ENCODE measurements at places on chromosomes 11 and 22.

GRCh38 chr11:130213143-130213978 is 53.8 kb downstream of the ST14 start:
- DNase-seq = peak; percentile 74

DNA sequence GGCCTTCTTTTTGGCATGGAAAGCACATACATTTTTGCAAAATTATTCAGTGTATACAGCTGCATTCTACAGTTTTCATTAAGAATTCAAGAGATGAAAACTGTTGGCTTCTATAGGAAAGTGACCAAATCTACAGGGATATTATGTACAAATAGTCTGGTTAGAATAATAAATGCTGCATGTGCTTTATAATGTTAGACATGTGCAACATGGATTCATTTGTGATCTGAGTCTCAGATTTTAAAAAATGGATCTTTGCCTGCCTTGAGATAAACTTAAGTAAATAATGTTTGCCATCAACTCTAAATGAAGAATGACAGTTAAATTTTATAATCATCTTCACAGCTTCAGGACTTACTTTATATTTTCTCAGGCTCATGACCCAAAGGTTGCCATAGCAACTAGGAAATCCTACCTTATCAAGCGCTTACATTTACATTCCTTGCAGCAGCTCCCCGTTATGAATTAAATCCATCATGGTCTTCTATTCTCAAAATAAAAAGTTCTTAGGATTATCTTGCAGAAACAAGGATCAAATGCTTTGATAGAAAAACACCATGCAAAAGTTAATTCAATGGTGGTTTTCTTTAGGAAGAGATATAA is 200.2 kb downstream of the CADM1 start:
- DNase-seq = no peak

- peak; percentile 69 for DNase-seq
These were observed 475 bp downstream of the PITPNB start for GRCh38 chr22:27918341-27919221.

- DNase-seq = no peak
These were observed 39.3 kb downstream of the DUSP8 start for GRCh38 chr11:1532606-1533341.

- peak; percentile 71 for DNase-seq
These were observed 92.2 kb upstream of the ALKBH3 start for GRCh38 chr11:43788421-43788820.

DNA sequence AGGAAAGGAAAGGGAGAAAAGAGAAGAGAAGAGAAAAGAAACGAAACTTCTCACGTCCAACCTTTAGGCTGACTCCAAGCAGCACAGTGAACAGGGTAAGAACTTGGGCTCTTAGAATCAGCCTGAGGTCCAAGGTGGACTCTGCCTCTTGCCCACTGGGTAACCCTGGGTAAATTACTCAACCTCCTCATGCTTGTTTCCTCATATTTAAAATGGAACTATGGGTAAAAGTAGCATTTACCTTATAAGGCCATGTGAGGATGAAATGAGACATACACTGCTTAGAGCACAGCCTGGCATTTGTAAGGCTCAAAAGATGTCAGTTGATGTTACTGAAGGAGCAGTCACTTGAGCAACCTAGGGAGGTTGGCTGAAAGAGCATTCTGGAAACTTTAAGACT is 107.9 kb downstream of the C11orf58 start:
- DNase-seq = no peak

GRCh38 chr11:85281550-85281949 is 345.6 kb downstream of the DLG2 start:
- DNase-seq = peak; percentile 13

DNA sequence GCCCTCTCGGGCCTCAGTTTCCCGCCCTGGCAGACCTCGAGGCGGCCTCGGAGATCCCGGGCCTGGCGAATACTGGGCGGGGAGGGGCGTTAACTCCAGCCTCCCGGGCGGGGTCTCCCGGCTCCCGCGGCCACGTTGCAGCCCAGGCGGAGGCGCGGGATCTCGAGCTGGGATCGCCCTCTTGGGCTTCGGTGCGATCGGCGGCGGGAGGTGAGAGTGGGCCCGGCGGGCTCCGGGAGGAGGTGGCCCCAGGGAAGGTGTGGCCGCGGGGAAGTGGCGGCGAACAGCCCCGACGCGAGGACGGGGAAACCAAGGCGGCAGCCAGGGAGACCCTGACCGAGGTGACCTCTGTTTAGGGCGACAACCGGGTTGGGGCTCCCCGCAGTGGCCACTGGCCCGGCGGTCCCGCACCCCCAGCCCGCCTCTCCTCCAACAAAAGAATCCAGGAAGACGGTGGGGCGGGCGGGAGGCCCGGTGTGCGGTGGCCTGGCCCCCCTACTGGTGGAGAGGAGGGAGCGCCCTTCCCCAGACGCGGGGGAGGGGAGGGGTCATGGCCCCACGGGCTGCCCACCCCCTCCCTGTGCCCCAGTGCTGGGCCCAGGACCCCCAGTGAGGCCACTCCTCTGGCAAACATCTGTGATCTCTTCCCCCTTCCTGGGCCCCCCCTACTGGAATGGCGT is at the start of gene PHETA2:
TSS of gene PHETA2 (plus strand) at position 117 of the 680 bp plus-strand sequence. CDS start 3,046 bp downstream, outside the sequence.
- DNase-seq = no peak

DNA sequence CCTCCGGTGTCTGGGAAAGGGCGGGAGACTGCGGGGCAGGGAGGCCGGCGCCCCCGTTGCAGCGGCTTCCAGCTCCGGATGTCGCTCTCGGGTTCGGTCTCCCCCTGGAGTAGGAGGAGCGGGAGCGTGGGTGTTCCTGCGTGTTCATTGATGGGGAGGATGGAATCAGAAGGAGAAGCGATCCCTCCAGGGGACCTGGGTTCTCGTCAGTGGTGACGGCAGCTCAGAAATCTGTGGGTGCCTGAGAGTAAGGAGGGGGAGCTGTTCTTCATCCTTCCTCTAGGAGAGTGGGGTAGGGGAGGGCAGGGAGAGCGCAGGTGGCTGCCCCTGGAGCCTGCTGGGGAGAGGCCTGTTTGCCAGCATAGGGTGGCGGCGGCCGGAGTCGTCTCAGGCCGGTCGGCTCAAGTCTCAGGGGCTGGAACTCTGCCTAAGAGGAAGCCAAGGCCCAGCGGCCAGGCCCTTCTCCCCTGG is 1.1 kb downstream of the UBASH3B start:
- DNase-seq = peak; percentile 61

DNA sequence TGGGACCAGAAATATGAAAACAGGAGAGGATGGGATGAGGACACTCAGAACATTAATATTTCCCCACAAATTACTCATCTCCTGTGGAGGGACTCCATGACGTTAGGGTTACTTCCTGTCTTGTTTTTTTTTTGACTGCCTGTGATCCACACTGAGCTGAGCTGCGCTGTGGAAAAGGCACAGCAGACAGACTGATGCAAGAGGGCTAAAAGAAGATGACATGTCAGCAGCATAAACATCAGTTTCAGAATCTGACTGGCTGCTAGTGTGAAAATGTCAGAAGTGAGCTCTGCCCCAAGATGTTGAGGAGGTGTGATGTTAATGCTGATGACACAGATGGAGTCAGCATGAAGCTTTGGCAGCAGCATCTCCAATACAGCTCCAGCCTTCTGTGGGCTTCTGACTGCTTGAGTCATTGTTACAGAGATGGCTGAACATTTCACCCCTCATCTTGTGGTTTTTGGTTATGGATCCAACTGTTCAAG is 286.8 kb downstream of the BLID start:
- DNase-seq = no peak

- no peak for DNase-seq
These were observed 6.5 kb upstream of the DRD2 start for GRCh38 chr11:113481672-113482071.

DNA sequence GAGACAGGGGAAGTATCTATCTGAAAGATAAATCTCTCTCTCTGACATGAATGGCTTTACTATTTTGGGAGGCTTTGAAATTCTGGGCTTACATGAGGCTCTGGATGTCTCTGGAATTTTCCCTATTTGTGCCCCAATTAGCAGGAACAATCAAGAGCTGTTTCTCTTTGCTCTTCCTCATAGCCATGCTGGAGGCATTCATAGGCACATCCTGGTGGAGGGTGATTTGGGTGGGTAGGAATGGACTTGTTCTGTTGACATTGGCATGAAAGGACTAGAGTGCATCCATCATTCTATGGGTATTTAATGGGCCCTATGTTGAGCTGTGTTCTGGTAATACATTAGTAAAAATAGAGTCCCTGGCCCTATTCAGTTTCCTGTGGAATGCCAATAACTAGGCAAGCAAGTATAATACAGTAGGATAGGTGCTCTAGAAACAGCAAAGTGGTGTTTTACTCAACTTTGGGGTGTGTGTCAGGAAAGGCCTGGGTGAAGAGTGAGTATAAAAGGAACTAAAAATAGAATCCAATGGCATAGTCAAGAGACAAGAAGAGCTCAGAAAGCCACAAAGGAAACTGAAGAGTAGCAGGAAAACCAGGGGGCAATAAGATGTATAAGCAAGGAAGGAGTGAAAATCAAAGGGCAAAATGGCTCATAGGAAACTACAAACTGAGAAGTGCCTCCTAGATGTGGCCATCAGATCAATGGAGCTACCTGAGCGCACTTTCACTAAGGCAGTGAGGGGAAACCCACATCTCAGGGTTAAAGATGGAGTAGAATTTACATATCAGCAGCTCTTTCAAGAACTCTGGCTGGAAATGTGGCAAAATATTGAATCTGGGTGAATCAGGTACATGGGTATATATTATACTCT is 45.0 kb downstream of the CWC15 start:
- no peak for DNase-seq

- DNase-seq = no peak
These were observed 17.8 kb downstream of the C11orf71 start for GRCh38 chr11:114382509-114382908.

DNA sequence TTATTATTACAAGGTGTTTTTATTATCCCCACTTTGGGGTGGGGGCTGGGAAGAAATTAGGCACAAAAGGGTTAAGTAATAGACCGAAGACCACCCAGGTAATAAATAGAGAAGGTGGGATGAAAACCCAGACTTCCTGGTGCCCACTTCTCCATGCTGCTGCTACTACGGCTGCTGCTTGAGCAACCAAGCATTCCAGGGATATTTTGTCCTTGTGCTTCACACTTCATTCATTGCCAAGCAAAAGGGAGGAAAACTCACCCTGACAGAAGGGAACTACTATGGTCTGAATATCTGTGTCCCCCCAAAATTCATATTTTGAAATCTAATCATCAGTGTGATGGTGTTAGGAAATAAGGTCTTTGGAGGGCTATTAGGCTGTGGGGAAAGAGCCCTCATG is 470.9 kb upstream of the API5 start:
- no peak for DNase-seq

GRCh38 chr11:131744847-131745246 is 374.4 kb downstream of the NTM start:
- DNase-seq = no peak

DNA sequence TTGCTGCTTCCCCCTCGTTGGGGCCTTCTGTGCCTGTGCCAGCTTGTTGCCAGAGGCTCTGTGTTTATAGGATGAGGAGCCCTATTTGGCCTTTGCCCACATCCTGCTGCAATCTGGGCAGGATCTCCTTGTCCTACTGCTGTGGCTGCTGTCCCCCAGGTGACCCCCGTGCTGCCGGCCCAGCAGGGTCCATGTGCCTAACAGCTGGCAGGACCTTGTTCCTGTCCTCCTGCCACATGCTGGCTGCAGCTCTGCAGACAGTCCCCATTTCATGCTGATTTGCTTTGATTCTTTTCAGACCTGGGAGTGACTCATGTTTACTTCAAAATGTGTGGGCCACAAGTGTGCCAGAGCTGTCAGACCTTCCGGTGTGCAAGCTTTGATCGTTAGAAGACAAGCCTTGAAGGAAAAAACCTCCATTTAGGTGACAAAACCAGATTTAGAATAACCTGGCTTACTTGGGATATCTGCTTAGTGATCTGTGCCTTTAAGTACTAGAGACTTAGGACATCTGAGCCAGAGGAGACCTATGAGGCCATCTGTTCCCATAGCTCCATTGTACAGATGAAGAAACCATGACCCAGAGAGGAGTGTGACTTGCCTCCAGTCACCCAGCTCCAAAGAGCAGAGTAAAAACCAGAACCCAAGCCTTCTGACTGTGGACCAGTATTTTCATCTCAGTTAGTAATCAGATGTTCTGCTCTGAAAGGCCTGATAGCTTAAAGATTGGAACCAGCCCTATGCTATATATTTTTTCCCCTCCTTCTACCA is 11.1 kb downstream of the NAV2 start:
- no peak for DNase-seq

DNA sequence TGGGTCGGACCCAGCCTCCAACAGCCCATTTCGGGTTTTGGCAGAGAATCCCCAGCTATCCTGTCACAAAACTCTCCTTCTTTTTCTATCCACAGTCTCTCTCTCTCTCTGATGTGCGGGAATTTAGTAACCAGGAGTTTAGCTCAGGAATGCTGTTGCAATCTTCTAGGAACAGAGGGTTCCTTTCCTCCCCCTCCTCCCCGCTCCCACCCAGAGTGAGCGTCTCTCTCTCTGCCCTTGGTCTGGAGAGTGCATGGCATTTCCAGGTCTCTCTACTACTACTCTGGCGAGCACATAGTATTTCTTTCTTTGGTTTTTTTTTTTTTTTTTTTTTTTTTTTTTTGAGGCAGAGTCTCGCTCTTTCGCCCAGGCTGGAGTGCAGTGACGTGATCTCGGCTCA is 17.7 kb downstream of the APIP start:
- no peak for DNase-seq

- DNase-seq = no peak
These were observed 248.3 kb upstream of the NARS2 start for GRCh38 chr11:78822931-78823423.

- DNase-seq = peak; percentile 35
These were observed 9.4 kb downstream of the C11orf97 start for GRCh38 chr11:94521684-94522083.

GRCh38 chr11:65047581-65048422 is 6.8 kb downstream of the SAC3D1 start:
- no peak for DNase-seq

GRCh38 chr11:12642040-12642439 is 32.2 kb upstream of the TEAD1 start:
- no peak for DNase-seq

DNA sequence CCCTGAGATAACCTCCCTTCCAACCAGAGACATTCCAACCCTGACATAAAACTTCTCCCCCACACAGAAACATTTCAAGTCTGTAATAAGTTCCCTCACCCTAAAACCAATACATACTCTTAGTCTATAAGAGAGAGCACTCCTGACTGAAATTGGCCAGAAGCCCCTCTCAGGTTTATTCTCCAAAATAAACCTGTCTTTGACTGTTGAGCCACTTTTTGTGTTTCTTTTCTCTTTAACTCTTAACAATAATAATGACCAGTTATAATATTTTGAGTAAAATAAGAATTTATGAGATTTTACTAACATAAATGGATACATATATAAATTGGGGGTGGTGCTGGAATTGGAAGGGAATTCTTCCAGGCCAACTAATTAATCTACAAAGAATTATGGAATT is 93.6 kb downstream of the GRM5 start:
- DNase-seq = no peak

- no peak for DNase-seq
These were observed 25.5 kb downstream of the NNMT start for GRCh38 chr11:114321621-114322257.

DNA sequence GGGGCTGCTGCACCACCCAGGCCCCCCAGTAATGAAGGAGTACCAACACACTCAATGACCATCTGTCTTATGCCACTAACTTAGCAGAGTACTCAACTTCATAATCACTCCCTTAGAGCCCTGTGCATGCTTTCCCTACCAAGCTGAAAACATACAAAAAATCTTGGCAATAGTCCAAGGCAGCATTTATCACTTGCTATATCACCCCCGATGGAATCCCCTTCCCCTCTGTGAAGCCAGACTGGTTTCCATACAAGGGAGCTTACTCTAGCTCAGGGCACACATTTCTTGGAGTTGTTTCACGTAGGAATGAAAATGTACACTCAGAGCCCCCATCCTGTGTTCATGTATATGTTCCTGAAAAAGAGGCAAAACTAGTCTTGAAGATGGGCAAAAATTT is 301.3 kb upstream of the TENM4 start:
- DNase-seq = no peak

All from NAMALWA (cell line).